Bronchial epithelial cell (primary cell): ENCODE measurements at places on chromosomes 11 and 22.

- no peak for DNase-seq
Measured at GRCh38 chr11:46143049-46143806, 22.0 kb upstream of the PHF21A start.

DNA sequence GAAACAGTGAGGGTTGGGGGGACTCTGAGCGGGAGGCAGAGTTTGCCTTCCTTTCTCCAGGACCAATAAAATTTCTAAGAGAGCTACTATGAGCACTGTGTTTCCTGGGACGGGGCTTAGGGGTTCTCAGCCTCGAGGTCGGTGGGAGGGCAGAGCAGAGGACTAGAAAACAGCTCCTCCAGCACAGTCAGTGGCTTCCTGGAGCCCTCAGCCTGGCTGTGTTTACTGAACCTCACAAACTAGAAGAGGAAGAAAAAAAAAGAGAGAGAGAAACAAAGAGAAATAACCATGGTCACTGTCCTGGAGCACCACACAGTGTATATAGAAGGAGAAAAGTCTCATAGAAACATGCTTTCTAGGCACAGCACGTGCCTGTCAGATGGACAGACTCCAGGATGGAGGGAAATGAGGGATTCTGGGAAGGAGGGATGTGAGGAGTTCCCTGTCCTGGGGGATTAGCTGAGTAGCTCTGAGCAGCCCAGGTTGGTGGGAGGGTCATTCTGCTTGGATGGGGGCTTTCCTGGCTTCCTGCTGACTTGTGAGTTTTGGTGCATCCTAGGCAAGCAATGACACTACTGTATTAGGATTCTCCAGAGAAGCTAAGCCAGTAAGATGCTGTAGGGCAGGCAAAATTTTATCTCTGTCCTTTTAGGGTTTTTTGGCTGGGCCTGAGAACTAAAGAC is 3.1 kb downstream of the GSTP1 start:
- no peak for DNase-seq

DNA sequence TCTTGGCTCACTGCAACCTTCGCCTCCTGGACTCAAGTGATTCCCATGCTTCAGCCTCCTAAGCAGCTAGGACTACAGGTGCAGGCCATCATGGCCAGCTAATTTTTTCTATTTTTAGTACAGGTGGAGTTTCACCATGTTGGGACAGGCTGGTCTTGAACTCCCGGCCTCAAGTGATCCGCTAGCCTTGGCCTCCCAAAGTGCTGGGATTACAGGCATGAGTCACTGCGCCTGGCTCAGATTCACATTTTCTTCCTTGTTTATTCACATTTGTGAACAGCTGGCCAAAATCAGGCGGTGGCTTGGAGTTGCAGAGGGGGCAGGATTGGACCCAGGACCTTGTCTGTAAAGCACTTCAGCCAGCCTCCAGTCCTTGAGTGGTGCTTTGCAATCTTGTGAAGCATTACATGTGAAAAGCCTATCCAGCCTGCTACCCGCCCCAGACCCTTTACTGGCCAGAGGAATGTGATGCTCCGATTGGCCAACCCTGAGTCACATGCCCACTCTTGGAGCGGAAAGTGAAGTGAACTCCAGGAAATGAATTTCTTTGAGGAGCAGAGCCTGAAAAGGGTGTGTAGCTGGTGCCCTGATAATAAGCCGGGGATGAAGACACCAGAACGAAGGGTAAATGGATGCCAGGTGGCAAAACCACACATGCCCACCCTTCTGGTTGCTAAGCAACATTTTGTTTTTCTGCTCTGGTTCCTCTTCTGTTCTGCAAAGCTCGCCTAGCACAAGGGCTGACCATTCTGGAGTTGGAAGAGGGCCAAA is 62.6 kb upstream of the PTPRJ start:
- DNase-seq, result peak; percentile 63

GRCh38 chr22:34111210-34111824 is 191.0 kb upstream of the LARGE1 start:
- DNase-seq, result peak; percentile 12

DNA sequence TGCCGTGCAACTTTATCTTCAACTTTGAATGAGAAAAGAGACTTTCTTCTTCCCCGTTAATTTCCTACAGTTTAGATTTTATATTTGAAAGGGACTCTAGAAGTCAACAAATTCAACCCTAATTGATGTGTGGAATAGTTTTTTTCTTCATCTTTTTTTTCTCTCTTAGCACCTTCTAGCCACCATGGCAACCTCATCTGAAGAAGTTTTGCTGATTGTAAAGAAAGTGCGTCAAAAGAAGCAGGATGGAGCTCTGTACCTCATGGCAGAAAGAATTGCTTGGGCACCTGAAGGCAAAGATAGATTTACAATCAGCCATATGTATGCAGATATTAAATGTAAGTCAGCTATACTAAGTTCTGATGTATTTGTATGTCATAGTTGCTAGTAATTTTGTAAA is 10.5 kb downstream of the GTF2H1 start:
- DNase-seq, result no peak

DNA sequence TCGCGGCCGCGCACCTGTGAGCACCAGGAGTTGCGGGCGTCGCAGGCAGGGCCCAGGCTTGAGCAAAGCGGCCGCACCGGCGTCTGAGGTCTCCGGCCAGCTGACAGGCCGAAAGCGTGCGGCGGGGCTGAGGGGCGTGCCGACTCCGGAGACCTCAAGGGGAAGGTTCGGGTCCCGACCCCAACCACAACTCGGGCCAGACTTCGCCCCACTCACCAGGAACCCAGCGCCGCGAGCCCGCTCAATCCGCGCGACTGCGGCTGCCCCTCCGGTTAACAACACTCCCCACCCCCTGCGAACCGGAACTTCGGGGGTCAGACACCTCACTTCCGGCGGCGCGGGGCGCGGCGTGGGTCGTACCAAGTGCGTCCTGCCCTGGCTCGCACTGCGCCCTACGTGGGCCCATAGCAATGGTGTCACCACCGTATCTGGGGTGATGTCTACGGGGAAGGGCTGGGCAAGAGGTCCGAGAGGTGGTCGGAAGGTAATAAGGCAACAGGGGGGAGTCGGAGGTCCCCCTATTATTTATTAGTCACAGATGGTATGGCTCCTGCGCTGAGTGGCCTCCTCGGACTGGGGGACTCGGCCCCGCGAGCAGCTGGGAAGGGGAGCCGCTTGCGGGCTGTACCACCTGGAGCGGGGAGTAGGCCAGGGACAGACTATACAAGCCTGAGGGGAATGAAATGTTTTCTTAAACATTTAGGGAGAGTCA is at the start of gene SYVN1:
TSS of gene SYVN1 (minus strand) at position 280 of the 712 bp plus-strand sequence. CDS start 918 bp downstream, outside the sequence.
- DNase-seq, result peak; percentile 71

GRCh38 chr22:49906799-49907290 is 11.4 kb downstream of the ALG12 start:
- no peak for DNase-seq

DNA sequence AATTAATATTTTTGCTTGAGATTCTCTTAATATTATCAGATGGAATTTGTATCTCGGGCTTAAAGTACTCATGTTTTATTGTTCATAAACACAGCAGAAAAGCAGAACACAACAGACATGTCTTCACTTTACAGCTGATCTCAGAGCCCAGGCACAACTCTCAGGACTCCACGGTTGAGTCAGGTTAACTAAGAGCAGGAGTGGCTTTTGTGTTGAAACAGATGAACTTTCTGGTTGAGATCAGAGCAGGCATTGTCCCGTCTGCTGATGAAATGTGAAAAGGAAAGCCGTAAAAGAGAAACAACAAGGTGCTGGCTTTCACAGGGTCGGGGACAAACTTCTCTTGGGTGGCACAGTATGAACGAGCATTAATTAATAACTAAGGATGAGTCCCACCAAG is 49.0 kb downstream of the JHY start:
- no peak for DNase-seq

DNA sequence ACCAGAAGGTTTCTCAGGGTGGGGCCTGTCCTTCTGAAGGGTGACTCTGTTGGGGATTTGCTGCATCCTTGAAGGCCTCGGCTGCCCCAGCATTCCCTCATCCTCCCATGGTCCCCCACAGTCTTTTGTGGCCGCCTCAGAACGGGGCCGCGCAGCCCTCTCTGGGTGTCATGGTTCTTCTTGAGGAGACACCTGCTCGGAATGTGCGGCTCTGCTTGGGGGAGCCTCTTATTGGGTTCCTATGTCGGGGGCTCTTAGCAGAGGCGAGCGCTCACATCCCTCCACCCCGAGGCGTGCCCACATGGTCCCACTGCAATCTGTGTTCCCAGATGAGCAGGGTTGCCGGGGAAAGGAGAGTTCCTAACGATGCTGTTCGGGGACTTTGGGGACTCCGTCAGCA is 1008.4 kb downstream of the BRD1 start:
- no peak for DNase-seq

DNA sequence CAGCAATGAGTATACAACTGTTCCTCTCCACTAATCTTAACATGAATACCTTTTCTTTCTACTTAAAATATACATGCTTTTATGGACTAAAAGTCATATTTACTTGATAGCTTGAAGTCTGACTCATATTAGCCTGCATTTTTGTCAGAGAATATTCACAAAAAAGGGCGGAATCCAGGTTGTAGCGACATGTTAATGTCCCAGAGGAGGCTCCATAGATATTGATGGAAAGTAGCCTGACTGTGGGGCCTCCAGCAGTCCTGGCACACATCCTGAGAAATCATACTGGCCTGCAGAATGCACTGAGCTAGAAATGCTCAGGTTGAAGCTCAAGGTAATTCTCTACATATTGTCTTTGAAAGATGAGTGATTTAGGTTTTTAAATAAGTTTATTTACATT is 1051.1 kb downstream of the NTM start:
- no peak for DNase-seq

GRCh38 chr11:70155386-70155785 is 47.7 kb upstream of the FADD start:
- DNase-seq, result no peak

GRCh38 chr22:36029406-36029755 is 757 bp upstream of the RBFOX2 start:
- DNase-seq, result no peak

DNA sequence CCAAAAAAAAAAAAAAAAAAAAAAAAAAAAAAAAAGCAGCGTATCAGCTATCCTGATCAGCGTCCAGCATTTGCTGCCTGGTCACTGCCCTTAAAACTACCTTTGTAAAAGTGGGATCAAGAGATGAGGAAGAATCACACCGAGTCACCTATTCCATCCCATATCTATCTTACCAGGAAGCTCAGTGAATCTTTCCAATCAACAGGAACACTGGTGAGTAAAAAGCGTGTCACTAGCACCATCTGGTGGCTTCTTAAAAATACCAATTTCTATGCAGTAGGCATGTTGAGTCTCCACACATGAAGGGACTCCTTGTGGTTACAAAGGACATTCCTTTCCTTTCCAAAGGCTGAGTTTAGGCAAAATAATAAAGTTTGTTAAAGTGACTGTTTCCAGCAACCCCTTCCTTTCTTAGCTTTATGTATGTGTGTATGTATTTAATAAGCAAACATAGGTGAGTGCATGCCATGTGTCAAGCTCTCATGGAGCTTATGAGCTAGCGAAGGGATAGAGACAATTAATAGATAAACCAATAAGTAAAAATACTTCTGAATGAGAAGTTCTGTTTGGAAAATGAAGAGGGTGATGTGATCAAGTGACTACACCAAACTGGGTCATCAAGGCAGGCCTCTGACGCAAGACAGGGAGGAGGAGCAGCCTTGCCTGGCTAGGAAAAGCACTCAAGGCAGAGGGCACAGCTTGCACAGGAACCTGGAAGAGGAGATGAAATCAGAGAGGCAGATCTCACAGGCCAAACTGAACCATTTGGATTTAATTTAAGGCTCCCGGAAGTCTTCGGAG is 13.9 kb upstream of the TP53AIP1 start:
- peak; percentile 78 for DNase-seq

DNA sequence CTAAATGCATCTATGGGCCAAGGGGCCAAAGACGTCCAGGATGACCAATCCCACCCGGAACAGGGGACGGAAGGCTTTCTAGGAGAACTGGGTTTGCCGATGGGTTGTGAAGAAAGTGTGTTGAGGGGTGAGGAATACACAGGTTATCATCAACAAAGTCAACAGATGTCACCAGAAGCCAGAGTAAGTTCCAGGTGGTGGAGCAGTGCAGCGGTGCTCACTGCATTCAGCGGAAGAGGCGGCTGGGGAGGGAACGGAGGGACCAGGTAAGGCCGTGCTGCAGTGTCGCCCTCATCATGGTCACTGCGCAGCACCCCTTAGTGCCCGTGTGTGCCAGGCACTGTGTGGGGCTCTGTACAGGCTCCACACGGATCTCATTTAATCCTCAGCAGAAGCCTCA is 176.0 kb downstream of the EFCAB6 start:
- no peak for DNase-seq

DNA sequence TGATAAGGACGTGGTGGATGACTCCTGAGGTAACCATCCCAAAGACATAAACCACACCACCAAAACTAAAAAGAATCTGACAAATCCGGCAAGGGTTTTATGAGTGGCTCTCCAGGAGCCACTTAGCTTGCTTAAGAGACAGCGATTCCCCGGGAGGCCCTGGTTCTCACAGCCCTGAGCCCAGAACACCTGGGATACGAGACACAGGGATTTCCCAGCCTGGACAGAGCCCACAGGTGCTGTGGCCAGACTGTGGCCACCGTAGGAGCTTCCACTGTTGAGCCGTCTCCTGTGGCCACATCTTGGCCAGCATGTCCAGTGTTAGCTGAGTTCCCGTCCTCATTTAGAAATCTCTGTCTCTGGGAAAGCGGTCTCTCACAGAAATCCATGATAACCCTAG is 71.2 kb upstream of the ASPHD2 start:
- no peak for DNase-seq

GRCh38 chr11:1292018-1292643 is 17.3 kb downstream of the TOLLIP start:
- no peak for DNase-seq

DNA sequence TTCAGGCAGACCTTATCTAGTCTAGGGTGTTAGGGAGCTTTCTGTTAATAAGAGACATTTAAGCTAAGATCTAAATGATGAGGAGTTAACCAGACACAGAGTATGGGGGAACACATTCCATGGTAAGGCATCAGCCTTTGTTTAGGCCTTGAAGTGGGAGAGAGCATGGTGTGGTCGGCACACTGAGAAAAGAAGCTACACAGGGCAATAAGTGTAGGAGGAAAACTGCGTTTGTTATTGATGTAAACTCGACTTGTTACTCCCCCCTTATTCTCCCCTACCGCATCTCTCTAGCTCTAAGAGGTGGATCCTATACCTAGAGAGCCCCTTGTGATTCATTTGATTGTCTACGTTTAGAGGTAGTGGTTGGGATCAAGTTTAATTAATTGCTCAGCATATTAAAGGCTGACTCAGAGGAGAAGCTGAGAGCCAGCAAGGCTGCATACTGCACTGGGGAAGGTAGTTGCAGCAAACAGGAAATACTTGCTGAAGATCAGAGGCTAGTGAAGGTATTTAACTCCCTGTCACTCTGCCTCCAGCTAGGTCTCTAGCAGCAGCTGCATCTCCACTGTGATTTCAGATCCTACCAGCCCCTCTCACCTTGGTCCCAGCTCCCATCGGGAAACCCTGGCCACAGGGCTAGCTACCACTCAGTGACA is 86.8 kb upstream of the TEAD1 start:
- peak; percentile 82 for DNase-seq

DNA sequence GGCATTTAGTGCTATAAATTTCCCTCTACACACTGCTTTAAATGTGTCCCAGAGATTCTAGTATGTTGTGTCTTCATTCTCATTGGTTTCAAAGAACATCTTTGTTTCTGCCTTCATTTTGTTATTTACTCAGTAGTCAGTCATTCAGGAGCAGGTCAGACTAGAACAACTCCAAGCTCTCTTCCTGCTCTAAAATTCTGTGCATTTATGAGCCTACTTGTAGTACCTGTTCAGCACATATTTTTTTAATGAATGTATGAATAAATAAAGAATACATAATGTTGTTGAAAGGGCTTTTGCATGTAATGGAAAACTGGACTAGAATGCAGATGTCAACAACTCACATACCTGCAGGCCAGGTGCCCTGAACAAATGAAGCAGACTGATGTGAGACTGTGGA is 13.7 kb upstream of the HEPHL1 start:
- peak; percentile 58 for DNase-seq
